ENCODE measurements at places on chromosomes 13 and 19.

- DNase-seq = no peak
These were observed 23.0 kb downstream of the CUL4A start for GRCh38 chr13:113232208-113233003.

DNA sequence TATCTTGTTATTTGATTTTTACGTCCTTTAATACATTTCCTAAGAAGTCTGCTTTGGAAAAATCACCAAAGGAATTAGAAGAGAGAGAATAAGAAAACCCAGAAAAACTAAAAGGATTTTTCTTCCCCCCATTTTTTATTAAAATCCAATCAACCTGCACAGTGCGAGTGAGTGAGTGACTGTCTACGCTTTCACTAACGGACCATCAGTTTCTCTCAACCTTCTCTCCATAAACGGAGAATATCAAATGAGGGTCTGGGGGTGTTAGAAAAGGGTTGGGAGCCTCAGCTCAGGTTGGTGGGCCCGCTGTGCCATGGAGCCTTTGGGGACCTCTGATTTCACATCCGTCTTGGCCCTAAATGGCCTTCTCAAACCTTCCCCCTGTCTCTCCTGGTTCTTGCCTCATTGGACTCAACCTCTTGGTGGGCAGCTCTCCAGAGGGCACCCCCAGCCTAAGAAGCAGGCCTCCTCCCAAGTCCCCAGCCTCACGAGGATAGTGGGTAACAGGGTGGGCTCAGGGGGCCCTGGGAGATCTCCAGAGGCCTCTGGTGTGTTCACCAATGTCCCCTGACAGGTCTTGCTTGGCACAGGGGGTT, 763 bp upstream of the LRP3 start:
- no peak for DNase-seq

GRCh38 chr19:29537181-29537580, 11.4 kb downstream of the VSTM2B start:
- DNase-seq = no peak

DNA sequence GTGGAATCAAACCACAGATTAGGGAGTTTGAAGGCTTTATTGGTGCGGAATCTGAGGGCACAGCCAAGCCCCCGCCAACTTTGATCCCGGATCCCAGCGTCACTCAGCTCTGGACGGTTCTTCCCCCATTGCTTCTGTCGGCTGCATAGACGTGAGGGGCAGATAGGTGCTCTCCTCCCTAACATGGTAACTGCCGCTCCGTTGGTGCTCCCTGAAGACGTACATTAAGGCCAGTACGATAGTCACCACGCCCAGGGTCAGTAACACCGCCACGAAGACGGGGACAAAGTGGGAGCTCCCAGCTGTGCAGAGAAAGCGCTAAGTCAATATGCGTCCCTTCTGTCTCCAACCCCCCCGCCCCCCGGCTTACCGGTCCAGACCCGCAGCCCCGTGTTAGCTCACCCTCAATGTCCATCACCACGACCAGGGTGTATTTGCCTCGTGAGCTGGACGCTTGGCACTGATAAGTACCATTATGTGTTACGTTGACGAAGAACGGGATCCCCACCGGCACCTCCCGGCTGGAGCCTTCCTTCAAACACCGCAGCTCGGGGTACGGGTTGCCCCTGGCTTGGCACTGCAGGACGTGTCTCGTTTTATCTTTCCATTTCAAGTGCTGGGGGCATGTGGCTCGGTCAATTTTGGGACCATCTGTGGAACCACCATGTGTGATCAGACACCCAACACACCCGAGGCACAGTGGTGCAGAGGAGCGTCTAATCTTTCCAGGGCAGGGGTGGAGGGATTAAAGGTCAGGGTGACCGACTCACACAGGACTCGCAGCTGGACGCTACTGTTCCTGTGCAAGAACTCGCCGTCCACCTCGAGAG, 644 bp upstream of the RAVER1 start:
- no peak for DNase-seq

DNA sequence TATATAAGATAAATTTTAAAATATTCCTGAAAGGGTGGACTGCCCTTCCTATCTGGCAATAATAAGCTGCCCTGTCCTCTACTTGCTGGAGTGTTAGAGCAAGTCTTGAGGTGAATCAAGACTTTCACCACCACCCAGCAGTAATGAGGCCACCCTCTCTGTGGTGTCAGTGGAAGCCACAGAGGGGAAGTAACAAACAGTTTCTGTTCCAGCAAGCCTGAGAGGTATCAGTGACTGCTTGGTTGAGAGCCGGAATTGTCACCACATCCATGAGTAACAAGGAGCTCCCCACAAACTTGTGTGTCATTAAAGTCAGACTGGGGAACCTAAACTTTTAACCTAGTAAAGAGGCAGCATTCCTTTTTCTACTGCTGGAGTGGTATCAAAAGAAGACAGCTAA, 532.7 kb upstream of the SPRY2 start:
- no peak for DNase-seq
